Osteoblast (primary cell): ENCODE measurements at places on chromosomes 16 and 17.

DNA sequence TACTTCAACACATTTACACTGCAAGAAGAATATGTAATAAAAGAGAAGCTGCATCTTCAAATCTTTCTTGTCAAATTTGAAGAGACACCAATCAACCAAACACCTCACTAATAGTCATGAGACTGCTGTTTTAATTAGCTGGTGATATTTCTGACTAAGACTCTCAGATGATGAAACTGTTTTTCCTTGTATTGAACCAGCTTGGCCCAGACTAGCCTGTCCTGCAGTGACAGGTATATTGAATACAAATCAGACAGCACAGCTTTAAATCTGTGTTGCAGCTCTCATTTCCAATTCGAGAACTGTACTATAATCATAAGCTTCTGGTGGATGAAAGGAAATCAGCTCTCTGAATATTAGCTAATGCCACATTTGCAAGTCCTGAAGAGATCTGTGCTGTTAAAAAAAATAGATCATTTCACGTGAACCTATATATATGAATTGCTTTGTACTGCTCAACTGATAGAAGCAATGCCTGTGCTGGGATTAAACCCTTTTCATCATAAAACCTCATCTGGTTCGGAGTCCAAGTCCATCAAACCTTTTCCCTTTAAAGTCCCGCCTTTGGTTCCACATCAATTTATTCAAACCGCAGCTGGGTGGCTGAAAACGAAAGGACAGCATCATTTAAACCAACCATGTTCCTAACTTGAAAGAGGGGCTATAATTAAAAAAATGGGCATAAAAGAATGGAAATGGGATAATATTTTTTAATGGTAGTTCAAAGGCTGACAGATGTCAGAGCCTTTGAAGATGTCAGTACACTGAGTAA is 306.2 kb downstream of the CEP112 start:
- no peak for DNase-seq

DNA sequence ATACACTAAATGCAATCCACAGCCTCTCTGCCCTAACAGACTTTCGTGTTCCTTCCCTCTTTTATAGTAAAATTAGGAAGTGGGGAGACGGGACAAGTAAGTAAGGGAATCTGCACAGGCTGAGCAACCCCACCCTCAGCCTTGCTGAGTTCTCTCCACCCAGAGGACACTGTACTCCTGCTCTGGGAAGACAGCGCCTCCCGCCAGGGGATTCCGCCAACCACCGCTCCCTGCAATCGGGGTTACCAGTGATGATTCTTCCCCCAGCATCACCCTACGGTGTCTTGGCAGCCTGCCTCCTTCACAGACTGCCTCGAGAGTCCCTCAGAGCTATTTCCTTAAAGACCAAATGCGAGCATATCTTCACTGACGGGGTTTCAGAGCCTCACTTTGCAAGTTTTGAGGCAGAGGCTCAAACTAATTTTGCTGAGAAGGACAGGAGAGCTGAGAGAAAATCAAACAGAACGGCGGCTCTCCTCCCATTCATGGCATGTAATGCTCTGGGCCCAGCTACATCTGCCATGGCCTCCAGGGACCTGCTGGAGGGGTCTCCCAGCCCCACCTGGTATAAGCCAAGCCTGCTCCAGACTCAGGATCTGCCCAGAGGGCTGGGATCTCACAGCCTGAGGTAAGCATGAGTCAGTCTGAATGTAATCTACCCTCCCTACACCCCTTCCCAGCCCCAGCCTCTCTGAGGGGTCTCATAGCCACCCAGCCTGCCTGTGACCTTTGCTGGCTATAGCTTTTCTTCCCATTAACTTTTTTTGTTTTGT is 22.7 kb upstream of the ASGR2 start:
- peak; percentile 32 for DNase-seq

DNA sequence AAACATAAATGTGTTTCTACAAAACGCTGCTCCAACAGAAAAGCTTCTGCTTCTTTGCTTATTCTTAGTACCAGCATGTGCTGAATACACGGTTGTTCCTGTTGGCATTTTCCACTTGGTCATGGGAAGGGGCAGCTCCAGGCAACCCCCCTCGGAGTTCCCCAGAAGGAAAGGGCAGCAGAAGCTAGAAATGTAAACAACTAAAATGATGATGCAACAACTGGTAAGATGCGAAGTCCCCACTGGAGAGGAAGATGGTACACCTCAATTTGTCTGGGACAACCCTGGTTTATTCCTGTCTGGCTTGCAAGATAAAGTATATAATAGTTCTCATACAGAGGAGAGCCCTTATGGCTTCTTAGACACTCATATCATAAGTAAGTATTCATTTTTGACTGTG is 9.2 kb upstream of the CCL13 start:
- no peak for DNase-seq

DNA sequence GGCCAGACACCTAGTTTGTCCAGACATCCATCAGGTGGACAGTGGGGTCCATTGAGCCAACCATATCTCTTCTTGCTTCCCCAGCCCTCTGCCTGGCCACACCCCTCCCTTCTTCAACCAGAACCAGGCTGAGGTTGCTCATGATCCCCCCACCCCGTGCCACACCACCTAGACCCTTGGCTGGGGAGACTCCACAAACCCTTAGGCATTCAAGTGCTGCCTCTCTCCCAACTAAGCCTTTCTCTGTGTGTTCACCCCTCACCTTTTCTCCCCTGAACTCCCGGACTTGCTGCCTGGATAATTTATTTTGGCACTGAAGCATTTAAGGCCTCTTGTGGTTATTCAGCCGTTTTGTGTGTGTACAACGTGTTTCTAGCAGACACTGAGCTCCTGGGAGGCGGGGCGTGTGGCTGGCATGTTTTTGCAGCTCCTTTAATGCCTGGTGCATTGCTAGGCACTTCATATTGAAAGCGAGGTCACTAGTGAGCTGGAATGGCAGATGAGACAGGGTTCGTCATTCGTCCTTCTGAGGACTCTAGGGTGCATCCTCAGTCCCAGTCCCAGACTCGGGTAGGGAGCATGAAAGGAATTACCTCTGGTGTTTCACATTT is 28.7 kb downstream of the CACNA1G start:
- no peak for DNase-seq

- DNase-seq: peak; percentile 92
Measured at GRCh38 chr16:50244140-50244503, 22.2 kb upstream of the ADCY7 start.

DNA sequence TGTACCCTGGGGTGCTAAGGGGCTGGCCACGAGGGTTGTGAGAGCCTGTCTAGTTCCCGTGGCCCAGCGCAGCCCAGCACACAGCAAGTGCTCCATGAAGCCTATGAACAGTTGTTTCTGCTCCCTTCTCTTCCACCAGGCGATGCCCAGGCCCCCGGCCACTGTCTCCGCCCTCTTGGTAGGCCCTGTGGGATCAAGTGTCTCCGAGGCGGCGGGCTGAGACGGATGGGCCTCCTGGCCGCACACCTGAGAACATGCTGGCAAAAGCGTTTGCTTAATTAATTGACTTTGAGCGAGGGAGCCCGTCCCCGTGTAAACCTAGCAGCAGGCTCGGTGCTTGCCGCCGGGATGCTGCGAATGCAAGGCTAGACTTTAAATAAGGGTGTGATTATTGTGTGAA is 129.7 kb upstream of the GSE1 start:
- DNase-seq: no peak

DNA sequence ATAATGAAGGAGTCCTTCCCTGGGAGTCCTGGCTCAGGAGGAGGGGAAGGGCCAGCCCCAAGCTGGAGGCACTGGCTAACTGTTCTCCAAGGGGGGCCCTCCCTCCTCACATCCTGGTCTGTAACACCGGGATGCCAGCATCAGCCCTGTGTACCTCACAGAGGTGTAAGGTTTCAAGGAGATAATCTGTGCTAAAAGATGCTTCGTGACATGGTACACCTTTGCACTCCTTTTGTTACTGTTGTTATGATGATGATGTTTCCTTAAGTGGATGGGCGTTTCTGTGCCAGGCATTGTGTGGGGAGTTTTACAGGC is 236.7 kb upstream of the TNRC6C start:
- no peak for DNase-seq

DNA sequence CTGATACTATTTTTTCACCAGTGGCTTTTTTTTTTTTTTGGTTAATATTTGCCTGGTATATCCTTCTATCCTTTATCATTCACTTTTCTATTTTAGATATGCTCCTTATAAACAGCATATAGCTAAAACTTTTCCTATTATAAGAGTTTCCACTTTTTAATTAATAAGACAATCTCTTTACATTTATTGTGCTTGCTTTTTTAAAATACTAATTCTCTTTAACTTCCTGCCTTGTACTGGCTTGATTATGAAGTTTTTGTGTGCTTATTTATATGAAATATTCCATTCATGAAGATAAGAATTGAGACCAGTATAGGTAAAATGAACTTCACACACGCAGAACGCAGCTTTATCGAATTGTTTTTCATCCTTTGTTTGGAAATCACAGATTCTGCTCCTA is 9.0 kb upstream of the CDRT15 start:
- DNase-seq: no peak

DNA sequence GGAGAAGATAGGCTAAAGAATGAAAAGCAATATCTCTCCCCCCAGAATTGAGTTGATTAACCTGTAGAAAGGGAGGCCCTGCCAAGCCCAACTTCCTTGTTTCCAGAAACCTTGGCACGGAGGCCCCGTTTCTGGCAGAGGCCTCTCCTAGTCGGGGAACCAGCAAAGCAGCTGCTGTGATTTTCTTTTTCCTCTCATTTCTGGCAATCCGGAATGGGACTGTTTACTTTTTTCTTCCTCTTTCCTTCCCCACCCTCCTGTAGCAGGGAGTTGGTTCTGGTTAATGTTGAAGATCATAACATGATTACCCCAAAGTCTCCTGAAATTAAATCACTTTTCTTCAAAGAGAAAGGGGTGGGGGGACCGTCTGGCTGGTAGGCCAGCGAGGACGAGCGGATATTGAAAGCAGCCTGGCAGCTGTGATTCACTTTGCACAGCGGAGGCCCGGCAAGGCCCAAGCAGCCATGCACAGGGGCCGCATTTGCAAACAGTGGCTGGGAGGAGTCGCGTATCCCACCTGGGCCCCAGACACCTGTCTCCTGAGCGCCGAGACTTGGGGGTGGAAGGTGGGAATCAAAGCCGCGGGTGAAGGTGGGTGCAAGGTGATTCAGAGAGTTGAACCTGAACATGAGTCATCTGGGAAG is 51.5 kb downstream of the NTN1 start:
- no peak for DNase-seq

DNA sequence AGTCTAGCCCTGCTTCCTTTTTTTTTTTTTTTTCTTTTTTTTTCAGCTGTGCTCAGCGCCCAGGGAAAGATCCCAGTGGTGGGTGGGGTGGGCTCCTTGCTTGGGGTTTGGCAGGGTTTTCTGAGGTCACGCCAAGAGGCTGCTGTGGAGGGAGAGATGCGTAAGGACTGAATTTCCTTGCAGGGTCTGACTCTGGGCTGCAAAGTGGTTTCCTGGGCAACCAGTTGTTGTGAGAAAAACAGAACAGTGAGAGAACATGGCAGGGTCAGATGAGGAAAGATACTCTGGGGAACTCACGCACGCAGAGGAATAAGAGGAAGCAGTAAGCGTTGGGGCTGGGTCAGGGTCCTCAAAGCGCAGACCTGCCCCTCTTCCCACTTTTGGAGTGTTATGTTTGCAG is 119.5 kb downstream of the IRF8 start:
- DNase-seq: no peak

GRCh38 chr17:37826497-37827430 is 81.9 kb upstream of the HNF1B start:
- no peak for DNase-seq

DNA sequence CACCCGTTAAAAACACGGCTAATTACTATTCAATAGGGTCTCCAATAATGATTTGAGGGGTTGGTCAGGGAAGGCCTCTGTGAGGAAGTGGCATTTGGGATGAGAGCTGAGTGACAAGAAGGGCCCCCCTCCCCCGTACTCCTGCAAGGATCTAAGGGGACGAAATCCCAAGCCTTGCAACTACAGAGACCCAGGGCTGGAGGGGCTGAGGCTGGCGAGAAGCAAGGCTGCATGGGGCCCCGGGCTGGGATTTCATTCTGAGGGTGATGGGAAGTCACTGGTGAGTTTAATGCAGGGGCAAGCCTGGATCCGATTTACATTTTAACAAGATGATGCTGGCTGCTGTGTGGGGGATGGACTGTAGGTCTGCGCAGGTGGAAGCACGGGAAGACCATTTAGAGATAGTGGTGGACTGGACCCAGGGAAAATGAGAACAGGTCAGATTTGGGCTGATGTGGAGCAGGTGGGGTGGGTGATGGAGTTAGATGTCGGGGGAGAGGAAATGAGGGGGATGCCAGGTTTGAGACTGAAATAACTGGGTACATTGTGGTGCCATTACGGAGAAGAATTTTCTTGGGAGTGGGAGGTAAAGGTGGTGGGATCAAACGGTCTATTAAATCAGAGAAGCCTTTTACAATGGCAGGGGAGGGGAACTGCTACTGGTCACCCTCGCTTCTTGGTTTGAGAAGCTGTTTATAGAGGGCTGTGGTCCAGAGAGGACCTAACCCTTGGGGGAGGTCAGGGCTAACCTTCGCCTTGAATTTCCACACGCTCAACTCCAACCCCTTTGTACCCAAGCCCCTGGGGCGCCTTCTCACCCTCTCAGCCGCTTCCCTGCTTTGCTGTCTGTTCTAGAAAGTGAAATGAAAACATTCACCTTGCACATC is 932 bp upstream of the MYBBP1A start:
- DNase-seq: peak; percentile 89

- DNase-seq: peak; percentile 97
Measured at GRCh38 chr17:77875051-77875780, 83.3 kb upstream of the TNRC6C start.

DNA sequence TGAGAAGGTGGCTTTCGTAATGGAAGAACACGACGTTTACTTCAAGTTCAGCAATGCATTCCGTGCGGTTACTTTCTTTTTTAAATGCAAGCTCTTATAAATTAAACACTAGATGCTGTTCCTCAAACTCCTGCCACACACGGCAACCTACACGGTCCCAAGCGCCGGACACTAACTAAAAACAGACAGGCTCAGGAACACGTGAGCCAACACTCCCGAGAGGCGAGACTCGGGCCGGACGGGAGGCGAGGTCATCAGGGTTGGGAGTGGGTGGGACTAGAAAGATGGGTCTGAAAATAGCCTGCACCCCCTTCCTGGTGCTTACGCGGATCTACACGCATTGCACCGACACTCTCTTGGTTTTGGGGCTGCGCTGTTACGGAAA is 6.4 kb downstream of the CLCN7 start:
- DNase-seq: no peak
